T-cell (primary cell): ENCODE measurements at places on chromosomes 6 and 20. TPM values are rescaled to one million over a fixed set of nuclear protein-coding genes. Genes with fewer than 3 reads are reported as not detected.

The NFKBIE gene
- total RNA-seq = 9.9 TPM

The BPIFA1 gene
- total RNA-seq = not detected

DNA sequence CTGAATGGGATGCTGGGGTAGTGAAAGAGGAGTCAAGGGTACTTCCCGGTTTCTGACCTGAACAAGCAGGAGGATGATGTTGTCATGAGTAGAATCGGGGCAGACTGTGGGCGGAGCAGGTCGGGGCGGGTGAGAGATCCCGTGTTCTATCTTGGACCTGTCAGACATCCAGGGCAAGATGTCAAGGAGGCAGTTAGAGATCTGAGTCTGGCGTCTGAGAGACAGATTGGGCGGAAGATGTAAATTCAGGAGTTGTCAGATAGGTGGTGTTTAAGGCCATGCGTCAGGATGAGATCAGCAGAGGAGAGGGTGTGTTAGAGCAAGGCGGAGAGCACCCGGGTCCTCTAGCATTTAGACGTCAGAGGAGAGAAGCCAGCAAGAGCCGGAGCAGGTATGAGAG is 115.5 kb downstream of the DLGAP4 start:
- DNase-seq = no peak
- no peaks in the 10 kb centered on the region for H3K27me3 ChIP-seq
- no peaks in the 10 kb centered on the region for H3K4me1 ChIP-seq
- H3K4me3 ChIP-seq = no peak overlapping the region

DNA sequence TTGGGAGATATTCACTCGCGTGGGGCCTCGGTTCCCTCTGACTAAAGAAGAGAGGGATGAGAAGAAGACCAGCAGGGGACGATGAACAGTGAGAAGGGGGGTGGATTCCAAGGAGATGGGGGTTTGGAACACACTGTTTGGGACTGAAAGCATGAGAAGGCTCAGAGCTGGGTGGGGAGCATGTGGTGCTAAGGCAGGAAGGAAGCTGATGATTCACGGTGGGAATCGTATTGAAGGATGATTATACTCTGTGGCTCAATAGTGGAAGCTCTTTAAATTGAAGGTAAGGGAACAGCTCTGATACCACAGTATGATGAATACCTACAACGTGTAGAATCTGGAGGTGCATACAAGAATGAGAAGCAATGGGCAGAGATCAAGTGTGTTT is 117.5 kb upstream of the KCNK16 start:
- no peak overlapping the region for H3K4me3 ChIP-seq
- H3K4me1 ChIP-seq = no peaks in the 10 kb centered on the region
- no peak overlapping the region for H3K27ac ChIP-seq
- H3K36me3 ChIP-seq = no peaks in the 10 kb centered on the region
- H3K27me3 ChIP-seq = no peaks in the 10 kb centered on the region
- DNase-seq = no peak

GRCh38 chr6:57177545-57178265 is 5.6 kb downstream of the BAG2 start:
- H3K4me1 ChIP-seq = peaks cover 4% of the 10 kb centered on the region
- no peaks in the 10 kb centered on the region for H3K27me3 ChIP-seq
- H3K27ac ChIP-seq = no peak overlapping the region
- no peak overlapping the region for H3K4me3 ChIP-seq
- DNase-seq = no peak
- H3K36me3 ChIP-seq = peaks cover 6% of the 10 kb centered on the region

GRCh38 chr6:34374508-34374907 is 18.0 kb downstream of the NUDT3 start:
- H3K4me1 ChIP-seq = peaks cover 2% of the 10 kb centered on the region
- no peak overlapping the region for H3K27ac ChIP-seq
- no peaks in the 10 kb centered on the region for H3K27me3 ChIP-seq
- no peaks in the 10 kb centered on the region for H3K36me3 ChIP-seq

DNA sequence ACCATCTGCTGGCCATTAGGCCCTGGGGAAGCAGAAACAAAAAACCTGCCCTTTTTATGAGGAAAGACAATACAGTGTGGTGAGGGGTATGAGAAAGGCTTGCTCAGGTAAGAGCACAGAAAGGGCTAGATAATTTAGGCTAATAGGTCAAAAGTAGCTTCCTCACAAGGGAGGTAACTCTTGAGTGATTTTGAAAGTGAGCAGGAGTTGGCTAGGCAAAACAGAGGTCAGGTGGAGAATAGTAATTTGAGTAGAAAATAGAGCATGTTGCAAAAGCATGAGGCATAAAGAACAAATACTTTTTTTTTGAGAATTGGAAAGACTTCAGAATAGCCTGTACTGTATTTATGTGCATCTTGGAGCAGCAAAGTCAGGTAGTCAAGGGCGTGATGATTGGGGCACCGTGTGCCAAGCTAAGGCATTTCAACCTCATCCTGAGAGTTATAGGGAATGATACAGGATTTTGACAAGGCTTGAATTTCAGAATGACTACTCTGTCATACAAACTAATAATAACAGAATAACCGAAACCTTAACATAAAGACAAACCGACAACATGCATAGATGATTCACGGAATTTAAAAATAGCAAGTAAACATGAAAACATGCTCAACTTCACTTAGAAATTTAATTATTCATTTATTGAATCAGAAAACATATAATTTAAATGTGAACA is 123.0 kb upstream of the ENPP5 start:
- no peak for DNase-seq
- no peak overlapping the region for H3K27ac ChIP-seq
- H3K4me3 ChIP-seq = no peak overlapping the region
- H3K27me3 ChIP-seq = no peaks in the 10 kb centered on the region
- H3K36me3 ChIP-seq = no peaks in the 10 kb centered on the region

GRCh38 chr6:25685251-25685650 is 33.2 kb downstream of the SCGN start:
- DNase-seq = no peak
- no peaks in the 10 kb centered on the region for H3K36me3 ChIP-seq
- H3K27ac ChIP-seq = no peak overlapping the region
- H3K27me3 ChIP-seq = no peaks in the 10 kb centered on the region

DNA sequence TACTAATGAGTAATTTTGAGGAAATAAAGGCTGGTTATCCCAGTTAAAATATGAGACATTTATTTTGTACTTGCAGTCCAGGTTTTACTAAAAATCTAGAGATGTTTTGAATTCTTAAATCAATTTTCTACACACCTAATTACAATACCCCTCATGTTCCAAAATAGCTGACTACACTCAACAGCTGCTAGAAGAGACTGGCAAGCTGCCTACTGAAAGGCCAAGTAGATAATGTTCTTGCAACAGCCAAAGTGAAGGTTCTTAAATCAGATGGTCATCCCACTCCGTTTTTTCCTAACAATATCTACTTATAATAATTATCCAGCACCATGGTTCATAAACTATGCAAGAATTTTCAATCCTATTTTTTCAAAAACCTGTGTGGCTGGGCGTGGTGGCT is 69.0 kb downstream of the DTNBP1 start:
- H3K36me3 ChIP-seq = no peaks in the 10 kb centered on the region
- no peak overlapping the region for H3K27ac ChIP-seq
- H3K4me1 ChIP-seq = peaks cover 2% of the 10 kb centered on the region
- no peaks in the 10 kb centered on the region for H3K27me3 ChIP-seq

The TMC2 gene
- total RNA-seq = not detected

- no peaks in the 10 kb centered on the region for H3K27me3 ChIP-seq
- H3K4me1 ChIP-seq = peaks cover 3% of the 10 kb centered on the region
- no peak for DNase-seq
- H3K27ac ChIP-seq = no peak overlapping the region
Measured at GRCh38 chr6:37222992-37223391, 34.6 kb upstream of the TBC1D22B start.

The CD83 gene
- total RNA-seq = 6.4 TPM

DNA sequence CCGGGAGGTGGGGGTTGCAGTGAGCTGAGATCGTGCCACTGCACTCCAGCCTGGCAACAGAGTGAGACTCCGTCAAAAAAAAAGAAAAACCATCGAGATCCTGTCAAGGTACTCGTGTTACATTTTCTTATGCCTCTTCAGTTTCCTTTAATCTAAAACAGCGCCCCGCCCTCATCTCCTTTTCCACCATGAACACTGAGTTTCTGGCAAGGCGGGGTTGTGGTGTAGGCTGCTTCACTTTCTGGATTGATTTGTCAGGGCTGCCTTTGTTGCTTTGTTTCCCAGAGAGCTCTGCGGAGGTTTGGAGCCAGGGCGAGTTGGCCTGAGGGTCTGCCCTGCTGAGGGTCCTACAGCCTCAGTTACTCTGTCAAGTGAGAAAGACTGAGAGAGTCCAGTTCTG is 8.9 kb downstream of the ITPR3 start:
- peak; percentile 31 for DNase-seq
- H3K36me3 ChIP-seq = no peaks in the 10 kb centered on the region
- no peak overlapping the region for H3K4me3 ChIP-seq
- H3K27ac ChIP-seq = no peak overlapping the region

GRCh38 chr6:41733707-41734665 is 1.4 kb downstream of the TFEB start:
- peak overlapping the region; percentile 86 for H3K27ac ChIP-seq
- no peaks in the 10 kb centered on the region for H3K27me3 ChIP-seq
- no peaks in the 10 kb centered on the region for H3K36me3 ChIP-seq
- H3K4me3 ChIP-seq = peak overlapping the region; percentile 75
- peak; percentile 71 for DNase-seq

DNA sequence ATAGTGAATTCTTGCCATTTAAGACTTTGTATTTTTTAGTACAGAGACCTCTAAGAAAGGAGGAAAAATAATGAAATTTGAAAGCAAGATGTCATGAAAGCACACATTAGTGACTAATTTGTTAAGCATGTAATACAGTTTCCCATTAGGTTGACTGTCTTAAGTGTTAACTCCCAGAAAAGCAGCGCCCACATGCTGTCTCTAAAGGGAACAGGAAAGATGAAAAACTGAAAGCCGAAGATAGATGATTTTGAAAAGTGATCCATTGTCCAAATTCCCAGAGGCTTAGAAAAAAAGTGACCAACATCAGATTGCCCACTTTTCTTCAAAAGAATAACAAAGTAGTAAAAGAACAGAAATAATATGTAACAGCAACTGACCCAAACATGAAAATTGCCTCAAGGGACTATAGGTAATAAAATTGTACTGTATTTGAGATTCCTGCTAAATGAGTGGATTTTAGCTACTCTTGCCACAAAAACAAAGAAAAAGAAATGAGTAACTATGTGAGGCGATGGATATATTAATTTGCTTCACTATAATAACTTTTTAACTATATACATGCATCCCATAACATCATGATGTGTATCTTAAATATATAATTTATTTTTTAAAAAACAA is 83.2 kb upstream of the OGFRL1 start:
- no peaks in the 10 kb centered on the region for H3K36me3 ChIP-seq
- H3K27ac ChIP-seq = no peak overlapping the region
- DNase-seq = no peak
- H3K27me3 ChIP-seq = no peaks in the 10 kb centered on the region
- H3K4me1 ChIP-seq = no peaks in the 10 kb centered on the region

GRCh38 chr6:70380771-70381416 is 32.4 kb upstream of the FAM135A start:
- H3K27ac ChIP-seq = no peak overlapping the region
- no peaks in the 10 kb centered on the region for H3K27me3 ChIP-seq
- no peak for DNase-seq
- no peak overlapping the region for H3K4me3 ChIP-seq

- no peaks in the 10 kb centered on the region for H3K4me1 ChIP-seq
- H3K36me3 ChIP-seq = no peaks in the 10 kb centered on the region
- no peak overlapping the region for H3K4me3 ChIP-seq
- H3K27me3 ChIP-seq = no peaks in the 10 kb centered on the region
- H3K27ac ChIP-seq = no peak overlapping the region
Measured at GRCh38 chr6:92538275-92538674, 881.1 kb downstream of the EPHA7 start.

- H3K27me3 ChIP-seq = no peaks in the 10 kb centered on the region
Measured at GRCh38 chr6:158242071-158242606, 70.1 kb upstream of the TULP4 start.

The TLDC2 gene
- not detected for total RNA-seq

The ARFGEF3 gene
- total RNA-seq = 0.12 TPM

- H3K4me3 ChIP-seq = no peak overlapping the region
- no peak for DNase-seq
- no peak overlapping the region for H3K27ac ChIP-seq
- H3K27me3 ChIP-seq = no peaks in the 10 kb centered on the region
- no peaks in the 10 kb centered on the region for H3K4me1 ChIP-seq
Measured at GRCh38 chr6:117167520-117168271, 97.7 kb upstream of the VGLL2 start.

The CALHM4 gene
- not detected for total RNA-seq

DNA sequence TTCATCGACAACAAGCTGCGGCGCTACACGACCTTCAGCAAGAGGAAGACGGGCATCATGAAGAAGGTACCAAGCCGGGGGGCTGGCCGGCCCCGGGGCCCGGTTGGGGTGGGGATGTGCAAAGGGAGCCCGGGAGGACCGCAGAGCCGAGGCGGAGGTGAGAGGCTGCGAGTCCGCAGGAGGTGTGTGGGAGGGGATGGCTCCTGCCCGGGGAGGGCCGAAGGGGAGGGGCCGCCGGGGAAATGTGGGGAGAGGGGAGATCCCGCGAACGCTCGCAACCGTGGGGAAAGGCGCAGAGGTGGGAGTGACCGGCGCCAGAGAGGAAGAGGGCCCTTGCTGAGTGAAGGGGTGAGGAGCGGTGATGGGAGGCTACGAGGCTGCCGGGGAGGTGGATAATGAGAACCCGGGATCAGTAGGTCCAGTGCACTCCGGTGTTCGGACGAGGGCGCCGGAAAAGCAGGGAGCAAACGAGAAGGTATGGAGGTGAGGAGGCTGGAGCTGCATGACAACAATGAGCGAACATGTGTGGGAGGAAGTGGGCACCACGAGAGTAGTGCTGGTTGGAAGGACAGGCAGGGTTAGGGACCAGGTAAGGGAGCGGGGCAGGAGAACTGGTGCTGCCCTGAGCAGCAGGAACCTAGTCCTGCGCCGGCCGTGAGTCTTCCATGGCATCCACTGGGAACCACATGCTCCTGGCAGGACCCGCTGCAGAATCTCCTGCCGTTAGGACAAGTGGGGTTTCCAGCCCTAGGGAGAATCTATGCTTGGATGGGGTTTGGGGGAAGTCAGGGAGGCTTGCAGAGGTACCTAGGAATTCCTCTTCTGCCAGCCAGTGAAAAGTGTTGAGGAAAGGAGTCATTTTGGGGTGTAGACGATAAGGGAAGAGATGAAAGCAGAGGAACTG is 1.3 kb downstream of the SRF start:
- peaks cover 13% of the 10 kb centered on the region for H3K36me3 ChIP-seq
- H3K4me3 ChIP-seq = peak overlapping the region; percentile 78
- H3K4me1 ChIP-seq = peaks cover 51% of the 10 kb centered on the region

- no peaks in the 10 kb centered on the region for H3K36me3 ChIP-seq
- no peaks in the 10 kb centered on the region for H3K4me1 ChIP-seq
- H3K27me3 ChIP-seq = no peaks in the 10 kb centered on the region
- no peak overlapping the region for H3K27ac ChIP-seq
Measured at GRCh38 chr20:48791014-48791413, 36.8 kb downstream of the PREX1 start.

- H3K4me3 ChIP-seq = no peak overlapping the region
- DNase-seq = no peak
- H3K27me3 ChIP-seq = peaks cover 17% of the 10 kb centered on the region
Measured at GRCh38 chr20:40813708-40814630, 124.9 kb upstream of the MAFB start.

The CGAS gene
- 14.4 TPM for total RNA-seq

- peaks cover 20% of the 10 kb centered on the region for H3K27me3 ChIP-seq
- DNase-seq = no peak
- no peaks in the 10 kb centered on the region for H3K36me3 ChIP-seq
- peaks cover 3% of the 10 kb centered on the region for H3K4me1 ChIP-seq
- no peak overlapping the region for H3K4me3 ChIP-seq
Measured at GRCh38 chr6:149925253-149925973, 2.5 kb upstream of the RAET1G start.
